NCI-H524 treated with DMSO at 0.1 percent for 48 hours (cell line): ENCODE measurements at places on chromosomes 13 and 19.

- DNase-seq = no peak
These were observed 550.7 kb upstream of the SLITRK5 start for GRCh38 chr13:87120476-87120875.

- DNase-seq = no peak
These were observed 44.7 kb downstream of the GARRE1 start for GRCh38 chr19:34298891-34299520.

- DNase-seq = no peak
These were observed 6.5 kb downstream of the ZNF566 start for GRCh38 chr19:36482876-36483275.

DNA sequence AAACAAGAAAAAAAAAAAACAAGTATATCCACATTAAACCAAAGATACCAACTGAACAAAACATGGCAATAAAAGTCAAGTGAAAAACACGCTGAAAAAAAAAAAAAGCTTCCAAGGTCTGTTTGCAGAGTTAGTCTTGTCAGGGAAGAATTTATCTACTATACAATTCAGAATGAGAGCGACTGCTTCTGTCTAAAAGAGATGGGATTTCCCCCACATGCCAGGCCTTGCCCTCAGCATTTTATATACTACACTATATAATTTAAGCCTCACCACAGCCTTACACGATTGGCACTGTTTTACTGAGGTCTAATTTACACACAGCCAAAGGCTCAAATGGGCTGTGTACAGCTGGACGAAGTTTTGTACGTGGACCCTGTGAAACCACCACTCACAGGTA lies 67.3 kb downstream of the FOXO1 start:
- no peak for DNase-seq

DNA sequence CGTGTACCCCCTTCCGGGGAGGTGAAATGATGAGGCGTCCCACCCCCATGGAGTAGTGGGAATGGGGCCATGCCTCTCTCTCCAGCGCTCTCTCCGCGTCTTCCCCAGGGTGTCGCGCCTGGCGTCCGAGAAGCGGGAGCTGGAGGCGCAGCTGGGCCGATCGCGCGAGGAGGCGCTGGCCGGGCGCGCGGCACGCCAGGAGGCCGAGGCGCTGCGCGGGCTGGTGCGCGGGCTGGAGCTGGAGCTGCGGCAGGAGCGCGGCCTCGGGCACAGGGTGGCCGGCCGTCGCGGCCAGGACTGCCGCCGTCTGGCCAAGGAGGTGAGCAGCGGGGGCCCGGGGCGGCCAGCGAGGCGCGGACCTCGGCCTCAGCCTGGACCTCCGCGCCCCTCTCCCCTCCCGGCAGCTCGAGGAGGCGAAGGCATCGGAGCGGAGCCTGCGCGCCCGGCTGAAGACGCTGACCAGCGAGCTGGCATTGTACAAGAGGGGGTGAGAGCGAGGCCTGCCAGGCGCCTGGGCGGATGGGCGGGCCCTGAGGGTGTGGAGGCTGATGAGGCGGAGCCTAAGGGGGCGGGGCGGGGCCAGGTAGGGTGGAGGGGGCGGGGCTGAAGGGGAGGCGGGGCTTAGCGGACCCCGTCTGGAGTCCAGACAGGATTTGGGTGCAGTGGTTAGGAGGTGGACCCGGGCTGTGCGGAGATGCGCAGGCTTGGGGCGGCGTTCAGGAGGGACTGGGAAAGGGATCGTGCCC lies 7.7 kb downstream of the PGLYRP1 start:
- DNase-seq = no peak

GRCh38 chr19:49497047-49497788 lies 984 bp downstream of the RPS11 start:
- no peak for DNase-seq

GRCh38 chr13:32302461-32302860 lies 12.7 kb downstream of the ZAR1L start:
- no peak for DNase-seq

DNA sequence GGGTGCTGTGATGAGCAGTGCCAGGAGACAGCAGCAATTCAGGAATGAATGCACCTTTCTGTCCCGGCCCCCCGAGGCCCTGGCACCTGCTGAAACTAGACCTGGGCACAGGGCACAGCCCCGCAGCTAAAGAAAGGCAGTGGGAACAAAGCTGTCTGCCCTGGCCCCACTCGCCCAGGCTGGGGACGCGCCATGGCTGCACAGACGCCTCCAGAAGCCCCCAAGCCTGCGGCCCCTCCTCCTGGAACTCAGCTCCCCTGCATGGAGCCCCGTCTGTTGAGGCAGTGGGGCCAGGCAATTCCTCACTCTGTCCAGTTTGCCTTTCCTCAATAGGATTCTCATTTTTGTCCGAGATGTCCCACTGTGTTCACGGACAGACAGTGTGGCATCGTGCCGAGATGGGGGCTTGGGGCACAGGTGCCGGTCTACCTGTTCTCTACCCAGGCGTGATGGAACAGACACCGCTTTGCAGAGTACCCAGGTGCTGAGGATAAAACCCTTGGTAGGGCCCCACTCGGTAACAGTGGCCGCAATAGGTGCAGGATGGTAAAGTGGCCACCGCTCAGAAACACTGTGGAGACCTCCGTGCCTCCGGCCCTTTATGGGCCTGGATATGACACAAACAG lies 146.5 kb upstream of the SOX1 start:
- DNase-seq = no peak

DNA sequence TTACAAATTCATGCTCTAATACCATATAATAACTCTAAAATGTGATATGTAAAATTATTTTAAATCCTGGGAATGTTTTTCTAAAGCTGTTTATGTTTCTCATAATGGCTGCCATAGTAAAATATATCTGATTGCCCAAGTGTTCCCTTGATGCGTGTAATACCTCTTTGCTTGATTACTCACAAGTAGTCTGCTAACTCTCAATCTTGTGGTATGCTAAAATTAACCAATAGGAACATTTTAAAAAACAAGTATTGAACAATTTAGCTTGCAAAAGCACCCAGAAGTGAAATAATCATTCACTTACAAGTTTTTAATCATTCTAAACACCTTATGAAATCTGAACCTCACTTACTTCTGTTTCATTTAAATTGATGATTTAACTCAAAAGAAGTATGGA lies 386.0 kb upstream of the ATXN8OS start:
- no peak for DNase-seq

DNA sequence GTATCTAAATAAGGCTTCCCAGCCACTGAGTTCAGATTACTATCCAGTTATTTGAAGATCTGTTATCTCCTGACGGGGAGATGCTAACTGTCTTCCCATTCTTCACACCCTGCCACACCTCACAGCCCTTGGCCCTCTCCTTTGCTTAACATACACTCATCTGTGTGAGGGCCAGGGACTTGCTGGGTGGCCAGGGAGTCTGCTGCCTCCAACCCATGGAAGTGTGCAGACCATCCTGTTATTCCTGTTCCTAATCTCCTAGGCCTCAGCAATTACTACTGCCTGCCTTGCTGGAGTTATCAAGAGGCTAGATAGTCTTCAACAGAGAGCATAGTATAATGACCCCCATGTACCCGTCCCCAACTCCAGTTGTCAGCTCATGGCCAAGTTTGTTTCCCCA lies 36.2 kb upstream of the GTF3A start:
- DNase-seq = no peak

DNA sequence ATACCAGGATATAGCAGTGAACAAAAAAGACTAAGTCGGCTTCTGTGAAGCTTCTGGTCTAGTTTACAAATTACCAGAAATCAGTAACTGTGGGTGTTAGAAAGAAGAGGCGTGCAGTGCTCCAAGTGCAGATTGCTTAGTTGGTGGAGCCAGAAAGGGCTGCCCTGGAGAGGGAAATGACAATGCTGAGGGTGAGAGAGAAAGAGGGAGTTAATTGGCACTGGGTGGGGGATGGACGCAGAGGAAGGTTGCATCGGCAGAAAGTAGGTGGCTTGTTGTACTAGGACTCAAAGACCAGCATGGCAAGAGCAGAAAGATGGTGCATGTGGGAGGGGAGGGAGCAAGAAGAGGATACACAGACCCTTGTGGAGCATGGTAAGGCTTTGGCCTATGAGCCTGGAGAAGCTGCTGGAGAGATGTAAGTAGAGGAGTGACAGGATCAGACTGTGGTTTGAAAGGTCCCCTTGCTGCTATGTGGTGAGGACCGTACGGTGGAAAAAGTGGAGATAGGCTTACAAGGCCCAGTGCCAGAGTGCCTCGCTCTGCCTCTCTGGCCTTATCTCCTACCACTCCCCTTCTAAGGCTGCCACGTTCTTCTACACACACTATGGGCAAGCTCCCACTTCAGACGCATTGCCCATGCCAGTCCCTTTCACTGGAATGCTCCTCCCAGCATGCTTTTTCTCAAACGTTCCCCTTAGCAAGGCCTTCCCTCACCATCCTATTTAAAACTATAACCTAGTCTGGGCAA lies 13.5 kb downstream of the SMG9 start:
- no peak for DNase-seq

- no peak for DNase-seq
These were observed 33.1 kb upstream of the CEBPA start for GRCh38 chr19:33335446-33335845.

- DNase-seq = no peak
These were observed 709.3 kb upstream of the KLHL1 start for GRCh38 chr13:70817576-70817975.

DNA sequence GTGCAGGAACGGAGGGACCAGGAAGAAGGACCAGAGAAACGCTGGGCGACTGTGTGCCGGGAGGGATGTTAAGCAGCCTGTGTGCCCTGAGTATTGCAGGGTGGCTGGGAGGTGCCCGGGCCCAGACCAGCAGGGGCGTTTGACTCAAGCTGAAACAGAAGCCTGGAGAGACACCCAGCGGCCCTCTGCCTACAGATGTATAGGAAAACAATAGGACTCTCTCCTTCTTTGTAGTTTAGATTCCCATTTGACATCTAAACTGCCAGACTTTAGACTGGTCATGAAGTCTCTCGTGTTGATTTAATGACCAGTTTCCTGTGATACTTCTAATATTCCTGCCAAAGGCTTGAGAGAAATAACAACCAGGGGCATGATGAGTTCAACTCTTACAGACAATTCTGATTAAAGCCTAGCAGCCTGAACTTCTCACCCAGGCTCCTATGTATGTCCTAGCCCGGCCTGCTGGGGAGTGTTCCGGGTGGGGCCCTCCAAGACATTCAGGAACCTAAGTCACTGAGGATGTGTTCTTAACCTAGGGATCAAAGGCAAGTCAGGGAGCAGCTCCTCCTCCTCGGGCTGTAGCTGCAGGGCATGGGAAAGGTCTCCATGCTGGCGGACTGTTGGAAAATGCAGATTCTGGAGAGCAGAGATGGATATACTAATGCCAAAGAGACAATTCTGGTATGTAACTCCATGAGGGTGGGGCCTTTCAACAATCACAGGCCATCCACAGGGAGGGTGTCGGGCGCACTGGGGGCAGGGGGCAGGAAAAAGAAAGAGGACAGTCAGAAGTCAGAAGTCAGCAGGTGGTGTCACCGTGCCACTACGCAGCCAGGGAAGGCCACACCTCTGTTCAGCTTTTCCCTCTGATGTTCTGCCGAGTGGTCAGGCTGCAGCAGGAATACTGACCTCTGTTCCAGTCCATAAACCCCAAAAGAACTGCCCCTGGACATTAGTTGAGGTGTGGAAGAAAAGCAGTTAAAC lies 131.8 kb downstream of the STARD13 start:
- no peak for DNase-seq
